ENCODE measurements at places on chromosomes 2 and 18.

- DNase-seq = no peak
Measured at GRCh38 chr2:135960656-135961551, 24.5 kb downstream of the DARS1 start.

DNA sequence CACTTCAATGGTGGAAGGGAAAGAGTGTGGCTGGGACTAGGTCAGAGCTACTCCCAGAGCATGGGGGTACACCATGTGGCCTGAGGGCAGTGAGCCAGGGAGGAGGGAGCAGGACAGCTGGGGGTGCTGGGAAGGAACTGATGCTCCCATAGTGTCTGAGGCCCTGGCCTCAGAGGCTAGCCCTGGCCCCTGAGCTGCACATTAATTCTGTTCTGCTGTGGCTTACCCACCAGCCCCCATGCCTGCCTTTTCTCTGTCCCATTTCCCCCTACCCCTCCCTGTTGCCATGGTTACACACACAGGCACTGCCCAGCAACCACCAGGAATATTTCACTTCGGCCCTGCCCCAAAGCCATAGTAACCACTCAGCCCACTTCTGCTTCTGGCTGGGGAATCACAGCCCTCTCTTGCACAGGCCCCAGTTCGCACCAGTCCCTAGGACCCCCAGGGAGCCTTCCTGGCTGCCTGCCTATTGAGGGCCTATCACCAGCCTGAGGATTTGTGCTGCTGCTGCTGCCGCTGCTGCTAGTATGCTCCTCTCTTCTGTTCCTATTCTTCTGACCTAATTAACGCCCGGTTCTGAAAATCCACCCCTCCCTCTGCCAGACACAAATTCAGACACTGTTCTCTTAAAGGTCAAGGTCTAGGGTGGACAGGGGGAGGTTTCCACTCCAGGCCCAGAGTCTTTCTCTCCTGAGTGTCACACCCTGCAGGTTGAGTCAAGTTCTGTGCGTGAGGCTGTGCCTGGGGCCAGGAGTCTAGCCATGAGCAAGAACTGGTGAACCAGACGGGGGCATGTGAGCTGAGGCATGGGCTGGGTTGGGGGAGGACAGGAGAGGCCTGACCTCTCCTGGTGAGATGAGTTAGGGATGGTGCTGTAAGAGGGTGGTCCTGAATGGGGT lies 87.1 kb upstream of the MCFD2 start:
- peak; percentile 87 for DNase-seq

- DNase-seq = no peak
Measured at GRCh38 chr2:189633392-189633811, 27.9 kb upstream of the ASNSD1 start.

DNA sequence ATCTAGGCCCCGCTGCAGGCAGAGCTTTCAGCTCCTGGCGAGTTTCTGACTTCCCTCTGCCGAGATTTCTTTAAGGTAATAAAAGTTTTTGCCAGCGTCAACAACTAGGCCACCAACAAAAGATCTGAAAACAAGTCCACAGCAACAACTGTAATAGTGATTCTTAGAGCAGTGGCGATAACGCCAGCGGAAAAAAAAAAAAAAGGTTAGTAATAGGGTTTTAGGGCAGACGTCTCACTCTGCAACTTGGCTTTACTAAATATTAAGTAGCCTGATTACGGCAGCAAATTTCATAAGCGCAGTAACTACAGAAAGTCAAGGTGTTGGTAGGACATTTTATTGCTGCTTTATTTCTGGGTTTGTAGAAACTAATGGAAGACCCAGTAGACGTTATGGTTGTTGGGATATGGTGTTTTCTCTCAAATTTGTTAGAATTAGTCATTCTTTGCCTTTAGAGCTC lies 481 bp downstream of the SLC30A6 start:
- no peak for DNase-seq

- DNase-seq = no peak
Measured at GRCh38 chr18:71398531-71398930, 1109.7 kb downstream of the SOCS6 start.

- no peak for DNase-seq
Measured at GRCh38 chr18:26307161-26307773, 81.0 kb downstream of the TAF4B start.

DNA sequence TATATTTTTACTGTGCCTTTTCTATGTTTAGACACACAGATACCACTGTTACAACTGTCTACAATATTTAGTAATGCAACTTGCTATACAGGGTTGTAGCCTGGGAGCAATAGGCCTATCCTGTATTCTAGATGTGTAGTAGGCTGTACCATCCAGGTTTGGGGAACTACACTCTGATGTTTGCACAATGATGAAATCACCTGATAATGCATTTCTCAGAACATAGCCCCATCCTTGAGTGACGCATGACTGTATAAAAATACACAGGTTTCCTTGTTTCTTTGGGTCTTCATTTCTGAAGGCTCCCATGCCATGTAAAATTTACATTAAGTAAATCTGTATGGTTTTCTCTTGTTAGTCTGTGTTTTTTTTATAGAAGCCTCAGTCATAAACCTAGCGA lies 270.9 kb upstream of the SKOR2 start:
- DNase-seq = no peak

DNA sequence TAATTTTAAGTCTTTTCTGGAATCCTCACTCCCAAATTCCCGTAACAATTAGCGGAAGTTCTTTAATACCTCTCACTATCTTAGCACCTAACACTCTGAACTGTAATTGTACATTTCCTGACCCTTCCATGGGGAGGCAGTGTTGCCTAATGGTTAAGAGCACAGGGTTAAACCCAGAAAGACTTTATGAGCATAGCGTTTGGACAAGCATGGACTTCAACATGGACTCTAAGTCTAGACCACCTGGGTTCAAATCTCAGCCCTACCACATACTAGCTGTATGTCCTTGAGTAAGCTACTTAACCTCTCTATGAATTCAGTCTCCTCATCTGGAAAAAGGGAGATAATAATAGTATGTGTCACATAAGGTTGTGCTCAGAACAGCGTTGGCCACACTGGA lies 13.0 kb downstream of the ANTXR1 start:
- DNase-seq = no peak

GRCh38 chr18:12287684-12288402 lies 20.2 kb upstream of the TUBB6 start:
- DNase-seq = peak; percentile 18

DNA sequence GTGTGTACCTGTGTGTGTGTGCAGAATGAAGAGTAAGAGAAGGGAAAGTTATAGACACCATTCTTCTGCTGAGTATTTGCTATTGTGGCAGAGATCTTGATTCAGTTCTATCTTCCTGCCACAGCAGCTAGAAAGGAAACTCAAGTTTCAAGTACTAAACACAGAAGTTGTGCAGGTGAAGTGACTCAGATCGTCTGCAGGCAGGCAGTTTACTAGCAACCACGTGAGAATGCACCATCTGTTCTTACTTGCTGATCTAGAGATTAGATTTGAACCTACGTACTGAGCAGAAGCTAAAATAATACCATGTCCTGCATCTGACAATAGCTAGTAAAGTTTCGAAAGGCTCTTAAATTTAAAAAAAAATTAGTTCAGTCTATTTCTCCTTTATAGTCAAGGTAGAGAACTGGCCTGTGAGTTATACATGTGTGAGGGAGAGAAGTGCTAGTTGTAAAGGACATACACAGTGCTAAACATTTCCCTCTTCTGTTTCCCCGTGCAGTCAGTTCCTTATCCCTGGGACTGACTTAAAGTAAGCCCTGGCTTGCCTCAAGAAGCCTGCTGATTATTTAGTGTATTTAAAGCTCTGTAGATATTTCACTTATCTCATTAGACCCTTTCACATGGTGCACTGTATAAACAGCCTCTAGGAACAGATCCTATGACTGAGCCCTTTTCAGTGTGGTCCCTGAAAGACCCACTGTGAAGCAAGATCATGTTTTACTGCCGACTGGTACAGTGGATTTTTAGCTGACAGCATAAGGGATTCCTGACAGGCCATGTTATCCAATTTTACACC lies 45.0 kb downstream of the SLC38A11 start:
- peak; percentile 84 for DNase-seq

DNA sequence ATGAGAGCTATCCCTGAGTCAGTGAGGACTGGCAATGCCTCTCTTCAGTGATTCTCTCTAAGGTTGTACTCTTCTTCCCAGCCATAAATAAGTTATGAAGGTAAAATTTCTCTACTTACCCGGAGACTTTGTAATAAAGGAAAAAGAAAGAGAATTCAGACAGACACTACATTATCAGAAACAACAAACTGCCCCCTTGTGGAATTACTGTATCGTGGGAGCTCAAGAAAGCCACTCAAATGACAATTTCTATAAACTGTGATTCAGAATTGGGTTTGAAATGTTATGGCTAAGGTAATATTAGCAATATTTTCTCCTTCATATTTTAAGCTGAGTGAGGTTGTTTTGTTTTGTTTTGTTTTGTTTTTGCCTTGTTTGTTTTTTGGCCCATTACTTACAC lies 155.8 kb upstream of the TANK start:
- DNase-seq = no peak

GRCh38 chr2:187445051-187445450 lies 3.0 kb downstream of the CALCRL start:
- DNase-seq = no peak

GRCh38 chr18:9404565-9405060 lies 70.0 kb downstream of the TWSG1 start:
- DNase-seq = peak; percentile 97

GRCh38 chr18:35122586-35123224 lies 81.5 kb downstream of the MAPRE2 start:
- DNase-seq = peak; percentile 16

DNA sequence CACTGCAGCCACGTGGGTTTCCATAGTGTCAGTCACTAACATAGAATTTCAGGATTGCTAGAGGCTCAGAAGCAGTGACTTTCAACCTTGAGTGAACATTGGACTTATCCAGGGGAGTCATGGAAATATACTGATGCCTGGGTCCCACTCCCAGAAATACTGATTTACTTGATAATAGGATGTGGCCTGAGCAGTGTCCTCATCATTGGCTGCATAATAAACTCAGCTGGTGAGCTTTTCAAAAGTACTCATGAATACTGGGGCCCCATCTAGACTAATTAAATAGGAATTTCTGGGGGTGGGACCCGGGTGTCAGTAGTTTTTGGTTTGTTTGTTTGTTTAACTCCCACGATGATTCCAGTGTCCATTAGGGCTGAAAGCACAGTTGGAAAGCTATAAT lies 141.4 kb downstream of the COL4A4 start:
- DNase-seq = no peak

GRCh38 chr2:163723348-163723747 lies 12.5 kb downstream of the FIGN start:
- no peak for DNase-seq

DNA sequence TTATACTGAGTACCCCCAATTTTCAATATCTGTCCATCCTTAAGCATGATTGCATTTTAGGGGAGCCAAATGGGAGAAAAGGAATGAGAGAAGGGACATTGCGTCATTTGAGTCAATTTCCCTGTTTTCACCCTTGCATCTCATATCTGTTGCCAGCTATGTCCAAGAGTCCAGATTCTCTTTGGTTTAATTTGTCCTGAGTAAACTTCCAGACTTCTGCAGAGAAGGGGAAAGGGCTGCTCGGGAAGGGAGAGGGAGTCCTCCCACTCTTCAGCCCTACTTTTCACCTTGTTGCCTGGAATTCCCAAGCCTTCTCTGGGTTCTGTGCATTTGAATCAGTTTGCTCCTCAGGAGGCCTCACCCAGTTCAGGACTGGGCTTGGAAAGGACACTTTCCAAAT lies 16.5 kb downstream of the GREB1 start:
- DNase-seq = no peak

DNA sequence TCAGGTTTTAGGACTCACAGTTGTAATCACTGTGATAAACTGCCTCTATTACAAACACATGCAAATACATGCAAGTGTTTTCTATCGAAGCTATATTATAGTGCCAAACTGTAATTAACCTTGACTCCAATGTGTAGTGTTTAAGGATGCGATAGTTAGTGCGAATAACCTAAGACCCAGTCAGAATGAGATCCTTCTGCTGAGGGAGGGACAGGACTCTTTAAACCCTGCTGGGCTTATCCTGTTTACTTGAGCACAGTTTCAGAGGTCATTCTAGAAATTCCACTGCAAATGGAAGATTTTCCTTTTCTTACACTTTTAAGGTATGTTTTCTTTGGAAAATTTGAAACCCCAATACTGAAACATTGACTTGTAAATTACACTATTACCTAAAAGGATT lies 68.2 kb downstream of the CALCRL start:
- DNase-seq = no peak

GRCh38 chr2:229633556-229633955 lies 80.8 kb downstream of the DNER start:
- no peak for DNase-seq

DNA sequence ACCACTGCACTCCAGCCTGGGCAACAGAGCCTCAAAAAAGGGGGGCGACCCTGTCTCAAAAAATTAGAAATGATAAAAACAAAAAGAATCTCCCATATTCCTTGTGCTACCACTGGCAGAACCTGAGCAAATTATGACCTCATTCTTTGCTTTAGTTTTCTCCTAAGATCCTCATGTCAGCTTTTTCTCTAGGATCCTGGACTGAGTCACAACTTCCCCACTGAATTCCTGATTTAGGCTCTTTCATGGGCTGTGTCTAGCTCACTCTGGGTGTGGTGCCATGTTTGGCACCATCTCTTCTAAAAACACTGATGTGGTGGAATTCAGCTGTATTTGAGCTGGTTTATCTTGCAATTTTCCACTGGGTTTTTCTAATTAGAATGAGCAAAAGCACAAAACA lies 37.1 kb downstream of the EXOC6B start:
- DNase-seq = no peak

DNA sequence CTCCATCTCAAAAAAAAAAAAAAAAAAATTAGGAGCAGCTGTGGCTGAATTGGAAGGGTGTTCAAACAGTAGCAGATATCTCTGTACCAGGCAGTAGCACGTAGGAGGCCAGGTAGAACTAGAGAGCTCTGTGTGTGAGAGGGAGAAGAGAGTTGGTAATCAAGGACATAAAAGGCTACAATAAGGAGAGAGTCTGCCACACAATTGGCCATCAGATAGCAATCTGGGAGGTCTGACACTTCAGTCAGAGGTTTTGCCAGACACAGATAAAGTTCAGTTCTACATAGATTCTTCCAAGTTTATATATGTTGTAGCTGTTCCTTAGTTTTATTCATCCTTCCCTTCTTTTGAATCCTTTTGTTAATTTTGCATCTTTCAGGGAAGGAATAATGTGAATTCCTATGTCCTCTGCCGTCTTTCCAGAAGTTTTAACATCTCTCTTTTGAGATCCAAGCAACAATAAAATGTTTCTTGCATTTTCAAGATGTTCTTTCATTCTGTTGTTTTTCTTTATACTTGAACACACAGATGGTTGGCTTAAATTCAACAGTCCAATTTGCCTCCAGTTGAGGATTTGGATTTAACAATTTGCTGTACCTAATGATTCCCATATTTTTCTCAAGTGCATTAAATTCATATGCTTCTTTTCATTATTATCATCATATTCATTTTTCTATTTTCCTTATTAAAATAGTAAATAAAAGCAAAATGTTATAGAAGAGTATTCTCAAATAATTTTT lies 600.3 kb upstream of the GCFC2 start:
- DNase-seq = no peak
